ENCODE measurements at places on chromosomes 16 and 17.

DNA sequence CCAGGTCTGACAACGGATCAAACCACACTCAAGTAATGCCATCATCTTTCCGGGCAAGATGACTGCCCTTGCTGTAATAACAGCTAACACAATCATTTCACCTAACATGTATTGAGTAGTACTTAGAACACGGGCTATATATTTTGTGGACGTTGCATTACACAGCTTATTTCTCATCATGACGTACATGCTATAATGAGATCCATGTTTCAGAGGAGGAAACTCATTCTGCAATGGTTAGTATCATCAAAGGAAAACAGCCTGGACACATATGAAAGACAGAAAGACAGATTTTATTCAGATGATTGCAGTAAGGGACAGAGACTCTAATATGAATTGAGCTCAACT lies 446.7 kb downstream of the HS3ST3B1 start:
- DNase-seq = no peak

DNA sequence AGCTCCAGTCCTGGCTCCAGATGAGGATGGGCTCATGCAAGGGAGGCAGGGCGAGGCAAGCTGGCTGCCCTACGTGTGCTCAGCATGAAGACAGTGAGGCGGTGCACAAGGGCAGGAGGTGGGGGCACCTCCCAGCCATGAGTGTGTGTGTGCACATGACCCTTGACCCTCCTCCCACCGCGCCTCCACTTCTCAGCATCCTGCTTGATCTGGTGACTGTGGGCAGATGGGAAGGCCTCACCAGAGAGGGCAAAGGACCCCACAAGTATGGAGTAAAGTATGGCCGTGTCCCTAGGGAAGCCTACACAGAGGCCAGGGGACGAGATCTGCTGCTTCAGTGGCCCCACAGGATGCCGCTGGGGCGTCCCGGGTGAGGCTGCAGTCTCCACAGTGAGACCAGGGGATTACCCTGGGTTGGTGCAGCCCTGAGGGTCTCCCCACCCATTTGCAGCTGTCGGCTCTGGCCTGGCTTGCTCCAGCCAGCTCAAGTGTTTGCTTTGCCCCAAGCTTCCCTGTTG lies 7.9 kb upstream of the RNF222 start:
- DNase-seq = no peak

DNA sequence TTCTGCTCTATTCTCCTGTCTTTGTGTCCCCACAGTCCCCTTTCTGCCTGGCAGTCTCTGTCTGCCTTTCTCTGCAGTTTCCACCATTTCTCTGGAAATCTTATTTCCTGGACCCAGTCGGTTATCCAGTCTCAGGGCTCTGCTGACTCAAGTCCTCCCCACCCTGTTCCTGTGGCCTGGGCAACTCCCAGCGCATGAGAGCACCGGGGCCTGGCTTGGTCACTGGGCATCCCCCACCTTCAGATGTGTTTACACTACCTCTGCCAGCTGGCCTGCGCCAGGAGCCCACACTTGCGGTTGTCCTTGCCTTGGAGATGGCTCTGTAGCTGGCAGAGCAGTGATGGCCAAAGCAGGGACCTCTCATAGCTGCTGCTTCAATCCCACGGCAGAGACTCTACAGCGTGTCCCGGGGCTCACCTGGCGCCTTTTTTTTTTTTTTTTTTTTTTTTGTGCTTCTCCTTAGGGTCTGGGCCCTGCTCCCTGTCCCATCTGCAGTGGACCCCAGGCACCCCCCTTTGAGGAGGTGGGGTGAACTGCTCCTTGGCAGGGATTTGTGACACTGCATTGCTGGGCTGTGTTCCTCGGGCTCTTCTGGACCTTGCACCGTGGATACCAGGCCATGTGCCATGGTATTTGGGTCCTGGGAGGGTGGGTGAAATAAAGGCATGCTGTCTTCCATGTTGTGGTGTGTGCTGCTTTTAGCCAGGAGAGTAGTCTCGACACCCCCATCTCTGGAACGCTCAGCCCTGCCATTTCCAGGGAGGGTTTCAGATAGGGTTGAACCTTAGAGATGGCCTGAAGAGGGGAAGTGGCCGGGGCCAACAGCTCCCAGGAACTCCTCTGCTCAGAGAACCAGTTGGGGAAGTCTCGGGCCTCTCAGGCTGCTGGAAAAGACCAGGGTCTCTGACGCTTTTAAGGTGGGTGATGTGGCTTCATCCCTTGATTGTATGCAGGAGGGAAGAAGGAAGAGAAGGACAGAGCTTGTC lies 17.5 kb downstream of the GUCY2D start:
- DNase-seq = no peak

DNA sequence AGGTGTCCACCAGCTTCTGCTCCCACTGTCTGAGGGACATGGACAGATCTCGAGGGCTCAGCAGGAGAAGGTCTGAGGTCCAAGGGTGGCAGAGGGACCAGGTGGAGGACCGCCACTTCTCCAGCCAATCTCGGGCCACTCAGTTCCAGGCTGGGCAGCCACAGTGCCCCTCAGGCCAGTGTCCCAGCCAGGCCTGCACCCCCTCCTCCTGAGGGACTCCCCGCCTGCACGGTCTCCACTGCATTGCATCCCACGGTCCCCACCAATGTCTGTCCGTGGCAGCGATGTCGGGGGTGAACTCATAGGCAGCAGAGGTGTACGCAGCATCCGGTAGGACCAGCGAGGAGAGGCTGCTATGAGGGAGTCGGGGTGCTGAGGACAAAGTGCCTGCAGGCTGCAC lies 64.2 kb upstream of the DOC2B start:
- no peak for DNase-seq

DNA sequence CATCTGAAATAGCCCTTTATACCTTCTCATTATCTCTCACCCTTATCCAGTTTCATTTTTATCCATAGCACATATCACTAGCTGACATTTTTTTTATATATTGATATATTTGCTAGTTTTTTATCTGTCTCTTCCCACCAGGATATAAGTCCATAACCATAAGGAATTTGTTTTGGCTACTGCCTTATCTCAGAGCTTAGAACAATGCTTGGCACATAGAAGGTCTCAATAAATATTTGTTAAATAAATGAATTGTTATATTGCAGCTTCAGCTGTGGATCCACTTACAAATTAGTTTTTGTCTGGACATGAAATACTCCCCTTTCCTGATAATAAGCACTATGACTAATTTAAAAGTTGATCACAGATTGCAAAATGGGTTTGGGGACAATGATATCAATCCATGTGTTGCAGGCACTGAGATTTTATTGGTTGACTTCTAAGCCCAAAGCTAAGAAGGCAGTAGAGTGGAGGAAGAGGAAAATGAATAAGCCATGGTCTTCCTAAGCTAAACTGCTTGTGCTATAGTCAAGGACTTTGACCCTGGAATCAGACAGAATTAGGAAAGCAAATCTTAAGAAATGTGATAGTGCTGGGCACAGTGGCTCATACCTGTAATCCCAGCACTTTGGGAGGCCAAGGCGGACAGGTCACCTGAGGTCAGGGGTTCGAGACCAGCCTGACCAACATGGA lies 31.9 kb upstream of the YPEL2 start:
- DNase-seq = no peak

- DNase-seq = no peak
These were observed 78.7 kb upstream of the MPHOSPH6 start for GRCh38 chr16:82248677-82249076.

DNA sequence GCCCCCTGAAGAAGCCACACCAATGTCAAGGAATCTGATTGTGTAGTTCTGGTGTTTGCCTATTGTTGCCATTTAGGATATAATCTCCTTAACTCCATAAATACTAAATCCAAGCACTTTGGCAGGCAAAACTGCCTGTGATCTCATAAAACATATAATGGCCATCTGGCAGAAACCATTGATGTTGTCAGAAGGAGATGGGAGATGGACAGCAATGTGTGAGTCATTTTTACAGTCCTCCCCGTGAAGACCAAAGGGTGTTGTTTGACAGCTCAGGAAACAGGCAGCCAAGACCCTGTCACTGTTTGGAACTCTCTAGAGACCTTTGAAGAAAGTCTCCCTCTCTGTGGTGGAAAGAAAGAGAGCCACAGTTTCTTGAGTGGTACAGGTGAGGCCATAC lies 454.1 kb downstream of the HS3ST3B1 start:
- DNase-seq = no peak

GRCh38 chr17:81431545-81432482 lies 36.6 kb downstream of the BAHCC1 start:
- DNase-seq = no peak

DNA sequence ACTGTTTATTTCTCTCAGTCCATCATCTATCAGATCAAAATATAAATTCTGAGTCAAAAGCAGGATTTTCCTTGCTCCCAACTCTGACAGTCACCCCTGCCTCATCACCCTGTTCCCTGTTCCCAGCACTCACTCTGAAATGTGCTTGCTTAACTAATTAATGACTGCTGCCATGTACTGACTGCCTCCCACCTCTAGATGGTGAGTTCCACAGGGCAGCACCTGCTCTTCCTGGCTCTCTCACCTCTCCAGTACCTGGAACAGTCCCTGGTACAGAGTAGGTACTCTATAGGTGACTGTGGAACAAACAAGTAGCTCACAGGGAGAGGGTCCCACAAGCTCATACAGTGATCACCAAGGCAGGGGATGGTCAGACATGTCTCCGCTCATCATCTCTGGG lies 114.3 kb upstream of the C16orf82 start:
- no peak for DNase-seq

GRCh38 chr17:60284709-60285108 lies 107.2 kb downstream of the USP32 start:
- no peak for DNase-seq

GRCh38 chr17:30290696-30291542 lies 825 bp downstream of the BLMH start:
- no peak for DNase-seq

Measured in GM04503 (cell line).